ENCODE measurements at places on chromosomes 2 and 18.

- no peak for DNase-seq
These were observed 129.4 kb downstream of the ZEB2 start for GRCh38 chr2:144390424-144391020.

DNA sequence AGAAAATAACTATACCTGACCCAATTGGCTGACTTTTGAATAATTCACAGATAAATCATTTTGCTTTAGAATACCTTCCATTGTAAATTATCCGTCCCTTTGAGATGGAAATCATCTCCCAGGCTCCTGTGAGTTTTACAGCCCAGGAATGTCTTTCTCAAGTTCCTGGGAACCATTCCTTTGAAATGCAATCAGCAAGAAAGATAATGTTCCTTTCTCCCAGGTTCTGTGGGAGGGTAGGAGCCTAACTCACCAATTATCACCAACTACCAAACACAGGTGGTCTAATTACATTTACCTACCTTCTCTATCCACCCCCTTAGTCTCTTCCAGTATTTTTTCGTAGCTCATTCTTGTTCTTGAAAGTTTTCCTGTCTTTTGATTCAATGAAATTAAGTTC is 1016.0 kb downstream of the SOCS6 start:
- DNase-seq = no peak

DNA sequence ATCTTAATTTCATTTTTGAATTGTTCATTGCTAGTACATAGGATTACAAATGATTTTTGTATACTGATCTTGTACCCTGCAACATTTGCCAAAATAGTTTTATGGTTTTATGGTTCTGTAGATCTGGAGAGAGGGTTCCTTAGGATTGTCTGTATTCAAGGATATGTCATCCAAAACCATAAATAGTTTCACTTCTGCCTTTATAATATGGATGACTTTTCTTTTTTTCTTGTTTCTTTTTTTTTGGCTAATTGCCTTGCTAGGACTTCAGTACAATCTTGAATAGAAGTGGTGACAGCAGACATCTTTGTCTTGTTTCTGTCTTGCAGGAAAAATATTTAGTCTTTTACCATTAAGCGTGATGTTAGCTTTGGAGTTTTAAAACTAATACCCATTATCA is 383.9 kb upstream of the HS6ST1 start:
- no peak for DNase-seq

GRCh38 chr2:151258121-151258520 is 3.5 kb downstream of the RBM43 start:
- DNase-seq = no peak

DNA sequence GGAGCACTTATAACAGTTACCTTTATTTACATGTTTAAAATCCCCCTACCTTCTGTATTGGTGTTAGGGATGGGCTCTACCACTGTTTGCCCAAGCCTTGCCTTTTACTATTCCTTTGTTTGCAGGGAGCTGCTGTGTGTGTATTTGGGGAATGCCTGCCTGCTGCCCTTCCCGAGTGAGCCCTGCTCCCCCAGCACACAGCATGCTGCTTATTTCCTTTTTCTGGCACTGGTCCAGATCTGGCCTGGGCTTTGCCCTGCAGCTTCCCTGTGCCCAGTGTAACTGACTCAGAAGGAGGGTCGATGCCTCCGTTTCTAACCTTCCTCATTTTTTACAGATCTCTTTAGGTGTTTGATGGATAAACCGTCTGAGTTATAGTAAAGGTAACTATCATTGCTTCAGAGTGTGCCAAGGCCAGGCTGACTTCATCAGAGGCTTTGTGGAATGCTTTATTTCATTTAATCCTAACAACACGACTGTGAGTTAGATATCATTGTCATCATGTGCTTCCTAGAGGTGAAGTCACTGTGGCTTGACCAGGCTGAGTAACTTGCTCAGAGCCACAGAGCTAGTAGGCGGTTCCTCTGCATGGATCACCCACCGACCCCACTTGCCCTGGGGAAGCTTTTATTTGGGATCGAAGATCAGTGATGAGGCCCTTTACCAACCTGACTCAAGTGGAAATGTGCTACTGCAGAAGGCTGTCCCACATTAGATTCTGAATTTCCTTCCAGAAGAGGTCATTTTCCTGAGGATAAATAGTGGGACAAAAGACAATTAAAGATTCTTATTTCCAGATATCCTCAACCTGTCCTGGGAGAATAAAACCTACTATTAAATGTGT is 238.8 kb downstream of the ZNF407 start:
- peak; percentile 37 for DNase-seq

DNA sequence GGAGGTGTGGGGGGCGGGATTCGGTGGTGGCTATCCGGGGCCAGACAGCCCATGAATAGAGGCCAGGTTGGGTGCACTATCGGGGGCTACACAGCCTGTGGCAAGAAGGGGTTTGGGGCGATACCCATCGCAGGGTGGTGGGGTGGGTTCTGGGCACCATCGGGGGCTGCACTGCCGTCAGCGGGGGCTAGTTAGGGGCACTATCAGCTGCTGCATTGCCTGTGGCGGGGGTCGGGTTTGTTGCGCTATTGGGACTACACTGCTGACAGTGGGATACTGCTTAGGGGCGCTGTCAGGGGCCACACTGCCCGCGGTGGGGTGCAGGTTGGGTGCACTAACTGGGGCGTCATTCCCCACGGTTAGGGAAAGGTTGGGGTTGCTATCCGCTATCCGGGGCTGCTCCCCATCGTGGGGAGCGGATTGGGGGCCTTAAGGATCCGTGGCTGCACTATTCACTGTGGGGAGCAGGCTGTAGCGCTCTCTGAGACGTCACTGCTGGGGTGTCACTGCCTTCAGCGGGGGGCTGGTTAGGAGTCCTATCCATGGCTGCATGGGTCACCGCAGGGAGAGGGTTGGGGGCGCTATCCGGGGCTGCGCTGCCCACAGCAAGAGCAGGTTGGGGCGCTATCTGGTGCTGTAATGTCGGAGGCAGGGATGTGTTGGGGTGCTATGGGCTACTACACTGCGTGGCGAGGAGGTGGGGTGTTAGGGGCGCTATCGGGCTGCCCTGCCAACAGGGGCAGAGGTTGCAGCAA is 76.5 kb upstream of the SLC35G4 start:
- DNase-seq = no peak

GRCh38 chr2:86750240-86750839 is 30.2 kb downstream of the RMND5A start:
- DNase-seq = no peak

GRCh38 chr18:22432657-22433137 is 15.0 kb upstream of the CTAGE1 start:
- DNase-seq = no peak

DNA sequence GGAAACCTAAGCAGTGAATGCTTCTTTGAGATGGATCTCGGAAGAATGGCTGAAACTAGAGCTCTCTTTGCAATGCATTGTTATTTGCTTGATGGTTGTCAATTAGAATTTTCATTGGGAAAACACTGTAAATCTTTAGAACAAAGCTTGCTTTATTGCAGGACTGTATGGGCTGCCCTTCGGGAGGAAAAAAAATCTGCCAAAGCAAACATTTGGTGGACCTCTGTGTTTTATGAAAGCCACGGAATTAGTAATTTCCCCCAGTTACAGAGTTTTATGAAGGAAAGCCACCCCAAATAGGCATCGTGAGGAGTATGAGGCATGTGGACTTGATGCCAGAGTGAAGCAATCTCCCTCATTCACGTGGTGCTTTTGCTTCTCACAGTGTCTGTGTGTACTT is 33.5 kb downstream of the RHBDD1 start:
- DNase-seq = no peak

DNA sequence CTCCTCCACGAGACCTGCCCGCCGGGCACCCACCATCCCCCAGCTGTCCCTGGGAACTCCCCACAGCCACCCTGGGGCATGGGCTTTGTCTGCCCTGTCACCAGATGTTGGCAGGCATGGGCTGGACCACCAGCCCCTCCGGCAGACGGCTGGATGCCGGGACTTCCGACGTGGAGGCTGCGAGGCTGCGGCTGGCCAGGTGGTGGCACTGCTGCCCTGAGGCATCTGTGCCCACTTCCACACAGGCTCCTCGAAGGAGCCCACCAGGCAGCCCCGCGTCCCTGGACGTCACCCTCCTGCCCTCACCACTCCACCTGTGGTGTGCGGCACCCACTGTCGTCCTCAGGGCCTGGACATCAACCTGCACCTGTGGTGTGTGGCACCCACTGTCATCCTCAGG is 319.9 kb upstream of the SALL3 start:
- no peak for DNase-seq

- no peak for DNase-seq
These were observed 130.4 kb upstream of the NDUFV2 start for GRCh38 chr18:8972116-8972515.

DNA sequence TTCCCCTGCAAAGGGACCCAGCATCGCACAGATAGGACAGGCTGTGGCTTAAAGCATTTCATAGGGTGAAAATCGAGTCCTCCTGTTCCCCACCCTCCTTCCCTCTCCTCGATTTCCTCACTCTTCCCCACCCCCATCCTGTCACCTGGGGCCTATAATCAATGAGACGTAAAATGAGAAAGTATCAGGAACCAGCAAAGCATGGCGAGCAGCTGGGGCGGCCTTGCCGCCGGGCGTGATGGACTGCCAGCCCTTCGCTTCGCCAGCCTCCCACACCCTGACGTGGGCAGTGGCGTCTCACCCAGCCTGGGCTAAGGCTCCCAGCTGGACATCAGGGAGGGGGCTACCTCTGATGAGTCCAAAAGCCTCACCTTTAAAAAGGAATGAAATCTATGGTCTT is 11.1 kb downstream of the SLC30A3 start:
- no peak for DNase-seq

DNA sequence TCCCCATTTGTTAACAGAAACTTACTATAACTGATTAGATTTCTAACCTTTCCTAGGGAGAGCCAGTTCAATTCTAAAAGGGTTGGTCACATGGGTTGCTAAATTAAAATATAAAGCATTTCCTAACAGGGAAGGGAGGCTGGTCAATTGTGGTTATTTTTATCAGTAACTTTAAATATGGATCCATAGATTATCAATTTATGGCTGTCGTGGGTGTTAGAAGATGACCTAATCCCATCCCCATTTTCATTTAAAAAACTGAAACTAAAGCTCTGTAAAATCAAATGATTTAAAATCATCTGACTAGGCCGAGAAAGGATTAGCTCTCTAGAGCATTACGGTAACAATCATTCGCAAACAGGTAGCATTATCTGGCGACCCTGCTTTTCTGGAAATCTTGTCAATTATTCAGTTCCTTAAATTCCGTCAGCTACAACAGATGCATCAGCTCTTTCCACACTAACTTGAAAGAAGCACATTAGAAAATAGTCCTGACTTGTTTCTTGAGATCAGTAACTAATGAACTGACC is 953 bp upstream of the HNRNPA3 start:
- DNase-seq = no peak

- no peak for DNase-seq
These were observed 7.7 kb upstream of the MARCHF4 start for GRCh38 chr2:216379977-216380376.

DNA sequence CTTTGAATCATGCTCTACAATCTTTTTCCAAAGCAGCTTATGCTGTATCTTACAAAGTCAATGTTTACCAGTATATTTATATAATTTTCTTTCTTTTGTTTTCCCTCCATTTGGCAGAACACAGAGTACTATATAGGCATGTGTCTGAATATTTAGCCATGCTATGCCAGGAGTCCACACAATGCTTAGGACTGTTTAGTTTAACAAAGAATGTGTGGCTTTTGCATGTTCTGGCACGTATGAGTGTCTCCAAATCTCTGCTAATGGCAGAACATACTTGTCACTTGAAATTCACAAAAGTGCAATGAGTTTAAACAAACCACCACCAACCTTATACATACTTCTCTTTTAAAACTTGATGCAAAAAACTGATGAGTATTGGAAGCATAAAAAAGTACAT is 268.0 kb downstream of the NR4A2 start:
- no peak for DNase-seq

DNA sequence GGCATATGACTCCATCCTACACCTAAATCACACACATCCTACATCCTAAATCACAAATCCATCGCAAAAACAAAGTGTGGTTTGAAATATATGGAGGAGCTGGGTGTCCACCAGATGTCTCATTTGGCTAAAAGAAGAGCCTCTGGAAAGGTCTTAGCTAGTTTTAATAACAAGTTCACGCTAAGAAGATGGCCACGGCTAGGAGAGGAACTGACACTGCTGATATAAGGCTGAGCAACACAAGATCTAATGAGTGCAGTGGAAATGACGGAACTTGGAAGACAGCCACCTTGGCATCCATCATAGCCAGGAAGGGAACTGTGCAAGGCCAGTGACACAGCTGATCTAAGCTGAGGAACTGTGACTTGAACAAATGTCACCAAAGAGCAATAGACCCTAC is 60.0 kb upstream of the AGAP1 start:
- DNase-seq = no peak

- no peak for DNase-seq
These were observed 76.5 kb downstream of the SDC1 start for GRCh38 chr2:20148426-20148922.

GRCh38 chr2:186995092-186995491 is 146.1 kb upstream of the ZSWIM2 start:
- DNase-seq = no peak

GRCh38 chr2:26394694-26395093 is 7.0 kb upstream of the DRC1 start:
- DNase-seq = no peak

DNA sequence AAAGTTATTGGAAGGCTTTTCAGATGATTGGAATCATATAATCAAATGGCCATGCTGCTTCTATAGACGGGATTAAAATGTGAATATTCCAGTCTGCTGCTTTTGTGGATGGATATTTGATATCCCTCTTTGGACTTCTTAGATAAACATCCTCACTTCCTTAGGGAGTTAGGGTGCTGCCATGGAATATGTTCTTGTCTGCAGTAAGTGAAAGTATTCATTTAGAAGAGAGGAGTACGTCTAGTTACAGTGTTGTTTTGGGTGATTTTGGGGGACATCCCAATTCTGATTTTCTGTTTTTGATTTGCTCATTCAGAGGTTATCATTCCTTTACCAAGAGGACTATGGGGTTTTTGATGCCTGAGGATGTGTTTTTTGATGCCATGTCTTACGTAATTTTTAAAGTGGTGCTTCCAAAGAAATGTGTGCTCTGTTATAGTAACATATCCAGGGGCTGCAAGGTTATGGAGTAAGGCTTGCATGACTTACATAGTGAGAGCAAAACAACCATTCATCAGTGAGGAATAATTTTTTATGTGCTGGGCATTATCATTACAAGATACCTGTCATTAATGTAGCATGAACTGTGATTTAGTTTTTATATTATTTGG is 33.6 kb downstream of the ASXL3 start:
- no peak for DNase-seq

DNA sequence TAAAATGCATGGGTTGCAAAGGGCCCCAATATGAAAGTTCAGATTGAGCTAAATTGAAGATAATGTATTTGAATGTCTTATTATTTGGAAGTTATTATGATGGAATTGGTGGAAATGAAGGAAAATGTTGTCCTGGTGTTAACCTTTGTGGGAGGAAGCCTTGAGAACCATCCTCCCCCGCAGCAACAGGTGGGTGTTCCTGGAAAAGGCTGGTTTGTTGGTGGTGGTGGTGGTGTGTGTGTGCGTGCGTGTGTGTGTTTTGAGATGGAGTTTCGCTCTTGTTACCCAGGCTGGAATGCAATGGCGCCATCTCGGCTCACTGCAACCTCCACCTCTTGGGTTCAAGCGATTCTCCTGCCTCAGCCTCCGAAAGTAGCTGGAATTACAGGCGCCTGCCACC is 36.2 kb downstream of the CHRNA1 start:
- no peak for DNase-seq

Data from NCI-H2081 treated with DMSO at 0.1 percent for 48 hours (cell line).